ENCODE measurements at places on chromosomes 1 and 21. TPM values are rescaled to one million over a fixed set of nuclear protein-coding genes. Genes with fewer than 3 reads are reported as not detected.

GRCh38 chr21:42677339-42678321 is 24.2 kb downstream of the PDE9A start:
- DNase-seq, result no peak

- no peak for DNase-seq
Observed at GRCh38 chr1:68015369-68015768, 35.1 kb downstream of the DIRAS3 start.

- no peak for DNase-seq
Observed at GRCh38 chr1:243558576-243558975, 291.5 kb downstream of the AKT3 start.

GRCh38 chr21:42317826-42318746 is 2.9 kb upstream of the TFF3 start:
- no peak for DNase-seq

GRCh38 chr1:40926441-40926840 is 53.1 kb upstream of the CTPS1 start:
- no peak for DNase-seq

- no peak for DNase-seq
Observed at GRCh38 chr1:13556224-13556764, 27.3 kb upstream of the PDPN start.

GRCh38 chr1:1627829-1628753 is 3.9 kb upstream of the MMP23B start:
- no peak for DNase-seq

DNA sequence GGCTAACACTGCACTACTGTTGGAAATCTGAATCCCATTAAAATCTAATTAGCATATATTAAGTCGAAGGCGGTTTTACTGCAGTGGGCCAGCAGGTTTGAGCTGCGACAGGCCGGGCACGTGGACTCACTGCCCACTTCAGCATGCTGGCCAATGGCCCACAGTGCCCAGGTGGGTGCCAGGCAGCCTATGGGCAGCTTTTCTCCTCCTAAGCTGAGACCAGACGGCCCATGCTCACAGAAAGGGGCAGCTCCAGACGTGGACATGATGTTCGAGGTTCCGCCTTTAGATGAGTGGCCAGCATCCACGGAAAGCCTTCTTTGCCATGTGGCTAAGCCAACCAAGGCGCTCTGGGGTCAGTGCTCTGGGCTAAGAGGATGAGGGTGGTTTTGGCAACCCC is 89.8 kb upstream of the KLHDC7A start:
- DNase-seq, result no peak

GRCh38 chr21:43892984-43893535 is 28.0 kb downstream of the AGPAT3 start:
- DNase-seq, result no peak

DNA sequence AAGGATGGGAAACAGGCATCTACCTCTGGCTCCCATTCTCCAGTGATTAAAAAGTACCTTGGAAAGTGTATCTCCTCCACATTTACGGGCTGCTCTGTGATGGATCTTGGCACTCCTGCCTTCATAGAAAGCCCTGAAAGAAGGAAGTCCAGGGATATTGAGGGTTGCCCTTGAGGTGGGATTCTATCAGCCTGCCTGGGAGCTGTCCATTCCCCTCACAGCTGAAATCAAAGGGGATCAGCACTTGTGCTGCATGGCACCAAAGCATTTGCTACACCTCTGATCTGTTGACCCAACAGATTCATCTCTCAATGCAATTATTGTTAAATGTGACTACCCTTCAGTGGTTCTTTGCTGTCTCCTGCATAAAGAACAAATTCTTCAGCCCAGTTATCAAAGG is 442.0 kb upstream of the RUNX1 start:
- DNase-seq, result no peak

Gene PBX1
- total RNA-seq, result 95.4 TPM

Gene AQP10
- not detected for total RNA-seq

Gene PRAMEF5
- total RNA-seq, result not detected

Gene ZNF669
- 5.9 TPM for total RNA-seq

Gene RBP7
- total RNA-seq, result 285 TPM

Gene HPCAL4
- total RNA-seq, result not detected

Gene ADAMTS1
- 72.0 TPM for total RNA-seq

Gene SAMD11
- 2.9 TPM for total RNA-seq

Gene TBX19
- 1.6 TPM for total RNA-seq

Gene BSND
- under 0.01 TPM for total RNA-seq

Gene GUCA2B
- not detected for total RNA-seq

All from breast epithelium (tissue), 4 donors.